ENCODE measurements at places on chromosomes 1 and 21. TPM values are rescaled to one million over a fixed set of nuclear protein-coding genes. Genes with fewer than 3 reads are reported as not detected.

DNA sequence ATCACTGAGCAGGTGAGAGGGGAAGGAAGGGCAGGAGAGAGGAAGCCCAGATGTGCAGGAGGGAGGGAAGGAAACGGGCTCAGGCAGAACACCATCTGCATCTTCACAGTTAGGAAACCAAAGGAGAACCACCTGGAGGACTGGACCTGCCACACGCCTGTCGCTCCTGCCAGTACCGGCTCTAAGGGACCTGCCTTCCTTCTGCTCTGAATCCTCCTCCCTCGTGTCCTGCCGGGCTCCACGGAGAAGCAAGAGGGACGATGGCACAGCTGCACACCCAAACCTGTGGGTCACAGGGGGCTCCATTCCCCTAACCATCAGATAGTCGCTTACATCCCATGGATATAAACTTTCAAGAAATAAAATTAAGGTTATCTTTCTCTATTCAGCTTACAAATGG lies 56.1 kb downstream of the TOR1AIP2 start:
- H3K27ac ChIP-seq: no peak overlapping the region
- no peak overlapping the region for H3K4me3 ChIP-seq
- no peaks in the 10 kb centered on the region for H3K4me1 ChIP-seq
- no peak for DNase-seq

CCDC185 gene
- total RNA-seq: not detected

DNA sequence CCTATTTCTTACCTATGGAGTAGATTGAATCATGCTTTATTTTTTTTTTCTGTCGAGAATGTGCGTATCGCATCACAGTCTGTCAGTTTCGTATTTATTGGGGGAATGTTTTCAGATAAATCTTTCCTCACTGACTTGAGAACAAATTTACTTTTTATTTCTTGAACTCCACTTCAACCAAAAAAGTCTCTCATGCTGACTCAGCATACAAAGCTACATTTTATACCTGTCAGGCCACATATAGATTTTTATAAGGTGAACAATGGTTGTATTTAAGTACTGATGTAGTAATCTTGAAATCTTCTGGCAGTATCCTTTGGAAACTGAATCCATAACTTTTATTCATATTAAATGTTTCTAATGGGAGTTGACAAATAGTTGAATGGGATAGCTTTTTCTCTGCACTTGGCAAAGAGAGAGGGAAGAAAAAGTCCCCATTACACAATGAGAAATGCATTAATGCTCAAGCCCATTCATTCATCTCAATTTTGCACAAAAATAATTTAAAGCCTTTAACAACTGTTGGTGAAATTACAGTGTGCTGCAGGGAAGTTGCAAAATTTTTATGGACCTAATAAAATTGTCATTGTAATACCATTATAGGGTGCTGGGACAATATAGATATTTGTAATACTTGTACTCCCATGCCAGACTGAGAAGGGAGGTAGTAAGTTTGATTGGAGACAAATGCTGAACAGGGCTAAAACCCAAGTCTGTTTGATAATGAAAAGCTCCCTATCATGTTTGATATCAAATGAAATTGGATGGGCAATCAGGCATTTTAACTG lies 367.6 kb downstream of the HLX start:
- H3K4me3 ChIP-seq: no peak overlapping the region
- no peak overlapping the region for H3K27ac ChIP-seq
- H3K36me3 ChIP-seq: no peaks in the 10 kb centered on the region
- peaks cover 5% of the 10 kb centered on the region for H3K27me3 ChIP-seq

DNA sequence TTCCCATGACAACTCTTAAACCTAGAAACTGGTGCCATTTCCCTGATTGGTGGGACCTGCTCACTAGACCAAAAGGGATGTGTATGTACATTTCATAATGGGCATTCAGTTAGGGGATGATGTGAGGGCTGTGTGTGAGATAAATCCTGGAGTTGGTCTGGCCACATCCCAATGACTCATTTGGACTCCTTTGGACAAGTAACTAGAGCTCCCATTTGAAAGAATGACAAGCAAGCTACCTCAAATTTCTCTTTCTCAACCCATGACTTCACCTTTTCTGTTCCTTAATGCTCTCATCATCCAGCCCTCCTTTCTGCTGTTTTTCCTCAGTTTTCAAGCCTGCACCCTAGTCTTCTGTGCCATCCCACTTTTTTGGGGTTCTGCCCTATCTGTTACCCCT lies 27.9 kb downstream of the EBNA1BP2 start:
- DNase-seq: no peak
- peaks cover 5% of the 10 kb centered on the region for H3K4me1 ChIP-seq
- peaks cover 61% of the 10 kb centered on the region for H3K27me3 ChIP-seq
- no peaks in the 10 kb centered on the region for H3K36me3 ChIP-seq
- H3K4me3 ChIP-seq: no peak overlapping the region

KCNQ4 gene
- 1.2 TPM for total RNA-seq

- H3K36me3 ChIP-seq: no peaks in the 10 kb centered on the region
- no peak overlapping the region for H3K27ac ChIP-seq
- peaks cover 13% of the 10 kb centered on the region for H3K27me3 ChIP-seq
- DNase-seq: no peak
- H3K4me3 ChIP-seq: no peak overlapping the region
Observed at GRCh38 chr1:211548321-211549091, 30.5 kb downstream of the SLC30A1 start.

DNA sequence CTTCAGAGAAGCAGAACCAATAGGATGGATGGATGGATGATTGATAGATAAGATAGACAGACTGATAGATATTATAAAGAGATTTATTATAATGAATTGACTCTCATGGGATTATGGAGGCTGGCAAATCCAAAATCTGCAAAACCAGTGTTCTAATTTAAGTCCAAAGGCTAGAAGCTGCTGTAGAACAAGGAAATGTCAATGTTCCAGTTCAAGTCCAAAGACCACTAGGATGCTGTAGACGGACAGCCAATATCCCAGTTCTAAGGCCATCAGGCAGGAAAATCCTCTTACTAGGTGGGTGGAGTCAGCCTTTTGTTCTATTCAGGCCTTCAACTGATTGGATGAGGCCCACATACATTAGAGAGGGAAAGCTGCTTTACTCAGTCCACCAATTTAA lies 4.1 kb upstream of the SLC44A3 start:
- H3K27ac ChIP-seq: no peak overlapping the region
- H3K36me3 ChIP-seq: no peaks in the 10 kb centered on the region
- no peak for DNase-seq
- peaks cover 1% of the 10 kb centered on the region for H3K4me1 ChIP-seq
- H3K27me3 ChIP-seq: peaks cover 27% of the 10 kb centered on the region
- no peak overlapping the region for H3K4me3 ChIP-seq

DNA sequence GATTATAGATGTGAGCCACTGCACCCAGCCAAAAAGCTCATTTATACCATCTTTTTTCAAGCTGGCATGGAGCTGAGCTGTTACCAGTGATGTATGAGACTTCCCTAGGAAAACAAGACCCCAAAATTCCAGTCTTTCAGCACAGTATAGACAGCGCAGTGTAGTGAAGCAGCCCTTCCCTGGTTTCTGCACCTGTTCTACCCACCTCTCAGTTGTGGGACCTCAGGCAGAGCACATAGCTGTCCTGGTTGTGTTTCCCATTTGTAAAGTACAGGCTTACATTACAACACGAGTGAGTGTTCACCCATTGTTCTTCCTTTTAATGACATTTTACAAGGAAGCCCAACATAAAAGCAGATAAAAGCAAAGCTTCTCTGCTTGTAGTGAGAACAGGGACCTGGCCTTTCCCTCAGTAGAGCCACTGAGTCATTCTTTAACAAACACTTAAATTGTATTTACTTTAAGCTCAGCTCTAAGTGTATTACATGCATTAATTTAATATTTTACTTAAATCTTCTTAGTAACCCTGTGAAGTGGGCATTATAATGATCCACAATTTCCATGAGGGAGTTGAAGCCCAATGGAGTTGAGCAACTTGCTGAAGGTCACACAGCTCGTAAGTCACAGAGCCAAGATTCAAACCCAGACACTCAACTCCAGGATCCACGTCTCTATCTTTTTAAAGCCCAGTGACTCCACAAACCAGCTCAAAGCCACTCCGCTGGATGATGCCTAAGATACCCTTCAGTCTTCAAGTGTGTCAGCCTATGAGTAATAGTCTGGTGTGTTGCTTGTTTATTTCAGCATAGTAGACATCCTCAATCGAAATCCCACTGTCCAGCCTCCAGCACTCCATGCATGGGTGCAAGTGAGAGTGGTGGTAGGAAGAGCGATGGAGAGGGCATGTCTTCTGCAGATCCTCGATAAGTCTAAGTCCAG lies 40.5 kb upstream of the CAPZB start:
- no peaks in the 10 kb centered on the region for H3K4me1 ChIP-seq
- H3K36me3 ChIP-seq: no peaks in the 10 kb centered on the region
- peaks cover 8% of the 10 kb centered on the region for H3K27me3 ChIP-seq

- no peak overlapping the region for H3K27ac ChIP-seq
- no peak overlapping the region for H3K4me3 ChIP-seq
- no peak for DNase-seq
- peaks cover 10% of the 10 kb centered on the region for H3K27me3 ChIP-seq
- no peaks in the 10 kb centered on the region for H3K36me3 ChIP-seq
Observed at GRCh38 chr1:220274251-220274855, 2.1 kb upstream of the RAB3GAP2 start.

GRCh38 chr1:64564891-64565290 lies 95.0 kb downstream of the CACHD1 start:
- H3K27me3 ChIP-seq: no peaks in the 10 kb centered on the region
- DNase-seq: no peak
- H3K27ac ChIP-seq: no peak overlapping the region
- no peaks in the 10 kb centered on the region for H3K36me3 ChIP-seq
- no peaks in the 10 kb centered on the region for H3K4me1 ChIP-seq

KLF17 gene
- total RNA-seq: not detected

DNA sequence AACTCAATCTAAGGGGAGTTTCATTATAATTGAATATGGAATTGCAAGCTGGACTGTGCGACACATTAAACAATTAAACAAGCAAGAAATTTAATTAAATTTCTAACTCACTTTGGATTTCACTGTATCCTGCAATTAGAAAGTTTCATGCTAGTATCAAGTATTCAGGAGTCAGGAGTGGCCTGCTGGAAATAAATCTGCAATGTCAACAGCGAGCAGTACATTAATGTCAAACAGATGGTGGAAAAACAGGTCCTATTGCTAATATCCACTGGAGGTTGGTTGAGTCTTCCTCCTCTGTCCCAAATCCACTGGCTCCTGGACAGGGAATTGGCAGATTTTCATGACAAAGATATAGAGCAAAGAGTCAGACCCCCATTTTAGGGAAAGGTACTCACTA lies 237.1 kb downstream of the VAV3 start:
- no peak for DNase-seq
- H3K4me3 ChIP-seq: no peak overlapping the region
- H3K4me1 ChIP-seq: no peaks in the 10 kb centered on the region
- H3K27ac ChIP-seq: no peak overlapping the region

DNA sequence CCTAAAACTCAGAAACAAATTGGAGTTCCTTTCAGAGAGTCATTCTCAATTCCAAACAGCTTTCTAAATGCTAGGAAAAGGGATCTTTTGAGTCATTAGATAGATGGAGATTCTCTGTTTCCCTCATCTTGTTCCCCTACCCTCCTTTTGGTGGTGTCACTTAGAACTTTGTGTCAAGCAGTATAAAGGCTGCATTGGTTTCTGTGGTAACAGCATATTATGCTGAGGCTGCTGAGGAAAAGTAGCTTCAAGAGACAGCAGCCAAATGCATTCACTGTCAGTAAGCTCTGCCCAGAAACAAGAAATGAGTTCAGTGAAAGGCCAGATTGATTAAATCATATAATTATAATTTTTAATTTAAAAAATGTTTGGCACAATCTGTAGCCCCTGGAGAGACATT lies 144.1 kb downstream of the LRRC40 start:
- no peaks in the 10 kb centered on the region for H3K27me3 ChIP-seq
- DNase-seq: no peak
- H3K36me3 ChIP-seq: no peaks in the 10 kb centered on the region
- no peak overlapping the region for H3K4me3 ChIP-seq
- no peak overlapping the region for H3K27ac ChIP-seq
- H3K4me1 ChIP-seq: no peaks in the 10 kb centered on the region

C8A gene
- total RNA-seq: not detected

DNA sequence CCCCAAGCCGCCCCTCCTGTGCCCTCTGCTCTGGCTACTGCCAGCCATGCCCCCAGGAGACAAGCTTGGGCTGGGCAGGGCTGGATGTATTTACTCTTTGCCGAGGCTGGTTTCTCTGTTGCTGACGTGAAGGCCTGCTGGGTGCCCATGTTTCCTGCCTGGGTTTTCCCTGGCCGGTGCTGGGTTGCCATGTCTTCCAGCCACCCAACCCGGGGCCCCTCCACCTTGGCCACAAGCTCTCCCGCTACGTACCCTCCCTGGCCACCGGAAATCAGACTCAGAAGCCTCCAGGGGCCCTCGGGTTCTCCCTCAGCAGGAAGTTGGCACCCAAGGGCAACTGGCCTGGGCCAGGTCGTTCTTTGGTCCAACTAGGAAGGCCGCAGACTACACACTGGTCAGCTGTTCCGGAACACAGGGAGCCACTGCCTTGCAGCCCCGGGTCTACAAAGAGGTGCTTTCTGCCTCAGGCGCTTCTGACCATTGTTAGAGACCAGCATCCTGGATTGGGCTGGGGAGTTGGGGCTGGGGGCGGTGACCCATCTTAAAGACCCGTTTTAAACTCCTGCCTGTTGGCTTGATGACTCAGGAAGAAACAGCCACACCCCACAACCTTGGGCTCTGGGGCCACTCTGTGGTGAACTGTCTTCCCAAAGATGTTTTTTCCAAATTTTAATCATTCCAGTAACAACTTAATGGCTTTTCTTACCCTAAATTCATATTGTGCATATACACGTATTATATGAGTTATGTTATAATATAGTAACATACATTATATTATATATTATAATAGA lies 71.2 kb upstream of the RUNX3 start:
- peak overlapping the region; percentile 30 for H3K4me3 ChIP-seq
- DNase-seq: no peak
- H3K27me3 ChIP-seq: no peaks in the 10 kb centered on the region
- peaks cover 82% of the 10 kb centered on the region for H3K4me1 ChIP-seq

DNA sequence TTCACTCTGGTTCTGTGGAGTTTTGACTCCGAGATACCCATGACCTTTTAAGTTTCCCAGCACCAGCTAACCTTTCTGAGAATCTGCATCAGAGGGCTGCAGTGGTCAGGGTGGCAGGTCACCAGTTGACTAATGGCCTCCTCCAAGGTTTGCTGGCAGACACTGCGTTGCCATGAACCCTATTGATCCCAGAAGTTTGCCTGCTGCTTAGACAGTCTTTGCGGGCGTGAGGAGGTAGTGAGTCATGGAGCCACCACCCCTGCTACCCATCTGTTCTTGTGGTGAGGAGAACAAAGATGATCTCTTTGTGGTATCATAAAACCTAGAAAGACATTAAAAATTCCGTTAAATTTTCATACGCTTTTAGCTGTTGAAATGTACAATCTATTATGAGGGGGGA lies 180.4 kb downstream of the FGGY start:
- H3K27ac ChIP-seq: peak overlapping the region; percentile 49
- DNase-seq: peak; percentile 42
- H3K4me1 ChIP-seq: peaks cover 19% of the 10 kb centered on the region
- no peaks in the 10 kb centered on the region for H3K27me3 ChIP-seq

NOS1AP gene
- total RNA-seq: not detected

GRCh38 chr1:186659890-186660341 lies 20.3 kb downstream of the PTGS2 start:
- H3K36me3 ChIP-seq: no peaks in the 10 kb centered on the region
- no peaks in the 10 kb centered on the region for H3K4me1 ChIP-seq
- peaks cover 3% of the 10 kb centered on the region for H3K27me3 ChIP-seq
- H3K27ac ChIP-seq: no peak overlapping the region
- no peak overlapping the region for H3K4me3 ChIP-seq
- DNase-seq: no peak

NVL gene
- 52.7 TPM for total RNA-seq

GRCh38 chr1:93598396-93598795 lies 83.2 kb downstream of the BCAR3 start:
- no peak overlapping the region for H3K27ac ChIP-seq
- H3K4me1 ChIP-seq: no peaks in the 10 kb centered on the region
- H3K27me3 ChIP-seq: peaks cover 17% of the 10 kb centered on the region

Measured in activated naive CD8-positive, alpha-beta T cell treated with anti-CD3 and anti-CD28 coated beads, Interleukin-2, amount 10 ng/mL, durations not matched to agents 7 days and 5 days (primary cell).